NCI-H2081 treated with DMSO at 0.1 percent for 48 hours (cell line): ENCODE measurements at places on chromosomes 16 and 17.
A peak's percentile ranks its signal among the peaks of the same experiment; 100 is the strongest.

DNA sequence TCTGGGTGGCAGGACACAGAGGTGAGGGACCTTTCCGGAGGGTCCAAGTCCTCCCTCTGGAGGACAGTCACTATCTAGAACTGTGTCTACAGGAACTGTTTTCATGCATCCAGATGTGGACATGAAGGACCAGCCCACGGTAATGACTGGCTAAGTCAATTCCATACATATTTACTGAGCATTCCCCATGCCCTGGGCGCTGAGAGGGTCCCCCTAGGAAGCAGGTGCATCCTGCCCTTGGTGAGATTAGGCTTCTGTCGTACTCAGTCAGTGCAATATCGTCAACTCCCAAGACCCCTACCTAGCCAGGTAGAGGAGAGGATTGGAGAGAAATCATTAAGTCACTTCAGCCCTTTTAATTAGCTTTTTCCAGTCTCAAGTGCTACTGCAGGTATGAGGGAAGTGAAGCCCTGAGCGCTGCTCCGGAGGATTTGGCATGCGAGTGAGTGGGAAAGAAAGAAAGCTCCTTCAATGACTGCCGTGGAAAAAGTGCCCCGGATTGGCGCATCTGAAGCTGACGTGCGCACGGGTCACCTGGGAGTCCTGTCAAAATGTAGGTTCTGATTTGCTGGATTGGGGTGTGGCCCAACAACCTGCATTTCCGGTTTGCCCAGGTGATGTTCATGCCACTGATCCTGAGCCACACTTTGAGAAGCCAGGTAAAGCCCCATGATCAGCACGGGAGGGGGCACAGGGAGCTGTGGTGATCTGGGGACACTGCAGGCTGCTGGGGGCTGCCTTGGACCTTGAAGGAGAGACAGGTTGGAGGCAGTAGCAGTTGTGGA is 367.4 kb upstream of the TNRC6C start:
- DNase-seq, result no peak

DNA sequence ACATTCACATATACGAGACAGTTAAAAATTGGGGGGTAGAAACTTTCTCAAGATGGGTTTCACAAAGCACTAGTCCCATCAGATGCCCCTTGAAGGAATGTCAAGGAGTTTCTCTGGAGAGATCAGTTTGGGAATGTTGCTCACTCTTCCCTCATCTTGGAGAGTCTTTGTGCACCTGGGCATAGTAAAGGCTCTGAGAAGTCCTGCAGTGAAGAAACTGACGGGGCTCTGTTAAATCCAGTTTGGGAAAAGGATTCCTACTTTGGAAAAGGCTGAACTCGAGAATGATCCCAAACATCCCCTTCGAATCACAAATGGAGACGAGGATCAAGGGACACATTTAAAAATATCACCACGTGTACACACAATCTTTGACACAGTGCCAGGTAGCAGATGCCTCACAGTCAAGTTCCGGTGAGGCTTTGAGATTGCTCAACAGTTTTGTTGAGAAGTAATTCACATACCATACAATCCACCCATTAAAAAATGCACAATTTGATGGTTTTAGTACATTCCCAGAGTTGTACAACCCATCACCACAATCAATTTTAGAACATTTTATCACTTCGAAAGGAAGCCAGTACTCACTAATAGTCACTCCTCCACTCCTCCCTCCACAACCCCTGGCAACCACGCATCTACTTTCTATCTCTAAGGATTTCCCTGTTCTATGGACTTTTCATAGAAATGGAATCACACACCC is 203.4 kb upstream of the FOXF1 start:
- DNase-seq, result no peak

DNA sequence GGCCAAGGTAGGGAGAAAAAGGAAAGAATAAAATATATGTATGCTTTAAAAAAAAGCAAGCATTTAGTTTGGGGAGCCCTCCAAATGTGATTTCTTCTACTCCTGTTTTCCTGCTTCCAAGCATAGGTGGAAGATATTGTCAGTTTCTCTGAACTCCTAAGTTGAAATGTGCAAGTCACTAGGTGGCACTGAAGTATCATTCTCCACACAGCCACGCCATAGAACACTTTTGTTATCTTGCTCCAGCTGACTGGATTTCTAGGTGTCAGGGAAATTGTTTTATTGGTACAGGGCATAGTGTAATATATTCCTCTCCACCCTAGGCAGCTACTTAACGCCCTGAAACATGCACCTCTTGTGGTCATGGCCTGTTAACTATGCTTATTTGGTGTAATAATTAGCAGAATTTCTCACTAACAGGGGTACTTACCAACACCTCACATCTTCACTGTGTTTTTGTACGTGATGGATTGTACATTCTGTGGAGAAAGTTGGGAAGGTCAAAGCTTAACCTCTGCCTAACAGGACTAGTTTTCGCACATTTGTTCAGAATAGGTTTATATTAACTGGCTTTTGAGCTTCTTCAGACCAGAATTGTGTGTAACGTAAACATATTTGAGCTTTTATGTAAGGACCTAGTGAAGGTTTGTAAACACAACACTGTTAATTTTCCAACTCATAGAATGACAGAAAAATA is 69.3 kb downstream of the FTO start:
- peak; percentile 12 for DNase-seq

DNA sequence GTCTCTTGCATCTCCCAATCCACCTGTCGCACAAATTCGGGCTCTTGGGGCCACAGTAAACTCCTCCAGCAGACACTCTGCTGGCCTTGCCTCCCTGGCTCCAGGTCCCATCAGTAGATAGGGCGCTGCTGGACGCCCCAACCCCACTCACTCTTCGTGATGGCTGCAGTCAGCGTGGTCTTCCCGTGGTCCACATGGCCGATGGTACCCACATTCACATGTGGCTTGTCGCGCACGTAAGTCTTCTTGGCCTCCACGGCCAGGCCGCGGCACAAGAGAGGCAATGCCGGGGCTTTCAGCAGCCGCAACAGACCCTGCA is 428 bp downstream of the TUFM start:
- DNase-seq, result no peak

- DNase-seq, result no peak
Measured at GRCh38 chr16:70440009-70440692, 1.3 kb upstream of the ST3GAL2 start.

DNA sequence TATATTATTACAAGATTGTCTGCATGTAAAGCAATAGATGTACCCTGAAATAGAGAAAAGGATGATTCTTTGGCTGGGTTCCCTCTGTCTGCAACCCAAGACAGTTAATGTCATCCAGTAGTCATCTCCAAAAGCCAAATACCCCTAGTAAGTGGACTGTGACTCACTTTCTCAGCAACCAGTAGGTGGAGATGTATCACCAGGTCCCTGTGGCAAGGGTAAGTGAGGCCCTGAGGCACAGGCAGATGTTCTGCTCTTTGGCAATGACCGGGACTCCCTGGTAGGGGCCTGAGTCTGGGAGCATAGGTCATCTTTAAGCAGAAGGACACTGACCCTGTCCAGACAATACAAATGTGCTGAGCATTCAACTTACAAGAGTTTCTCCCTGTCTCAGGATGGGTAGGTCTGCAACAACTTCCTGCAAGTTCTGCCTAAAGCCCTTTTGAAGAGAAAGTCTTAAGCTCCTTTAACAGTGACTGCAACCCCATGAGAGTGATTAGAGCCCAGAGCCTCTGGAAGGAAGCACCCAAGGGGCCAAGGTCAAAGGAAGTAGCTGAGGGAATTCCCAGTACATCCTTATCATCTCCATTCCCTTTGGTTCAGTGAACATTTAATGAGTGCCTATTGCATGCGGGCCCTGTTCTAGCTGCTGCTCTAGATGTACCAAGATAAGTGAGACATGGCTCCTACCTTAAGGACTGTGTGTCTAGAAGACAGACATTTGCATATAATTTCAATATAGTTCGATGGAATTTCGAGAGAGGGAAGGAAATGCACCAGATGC is 31.9 kb downstream of the PMP22 start:
- no peak for DNase-seq

DNA sequence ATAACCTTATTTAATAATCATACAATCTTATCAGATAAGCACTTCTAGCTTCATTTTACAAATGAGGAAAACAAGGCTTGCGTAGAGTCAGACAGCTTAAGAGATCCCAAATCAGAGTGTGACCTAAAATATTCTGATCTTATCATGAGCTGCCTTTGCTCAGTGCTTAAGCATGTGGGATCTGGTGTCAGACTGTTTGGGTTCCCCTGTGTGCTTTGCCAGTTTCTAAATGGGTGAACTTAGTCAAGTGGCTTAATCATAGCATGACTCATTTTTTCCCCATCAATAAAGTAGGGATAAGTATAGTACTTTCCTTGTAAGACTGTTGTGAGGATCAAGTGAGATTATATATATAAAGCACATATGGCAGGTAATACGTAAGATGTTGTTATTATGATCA is 612.6 kb upstream of the C16orf82 start:
- no peak for DNase-seq

DNA sequence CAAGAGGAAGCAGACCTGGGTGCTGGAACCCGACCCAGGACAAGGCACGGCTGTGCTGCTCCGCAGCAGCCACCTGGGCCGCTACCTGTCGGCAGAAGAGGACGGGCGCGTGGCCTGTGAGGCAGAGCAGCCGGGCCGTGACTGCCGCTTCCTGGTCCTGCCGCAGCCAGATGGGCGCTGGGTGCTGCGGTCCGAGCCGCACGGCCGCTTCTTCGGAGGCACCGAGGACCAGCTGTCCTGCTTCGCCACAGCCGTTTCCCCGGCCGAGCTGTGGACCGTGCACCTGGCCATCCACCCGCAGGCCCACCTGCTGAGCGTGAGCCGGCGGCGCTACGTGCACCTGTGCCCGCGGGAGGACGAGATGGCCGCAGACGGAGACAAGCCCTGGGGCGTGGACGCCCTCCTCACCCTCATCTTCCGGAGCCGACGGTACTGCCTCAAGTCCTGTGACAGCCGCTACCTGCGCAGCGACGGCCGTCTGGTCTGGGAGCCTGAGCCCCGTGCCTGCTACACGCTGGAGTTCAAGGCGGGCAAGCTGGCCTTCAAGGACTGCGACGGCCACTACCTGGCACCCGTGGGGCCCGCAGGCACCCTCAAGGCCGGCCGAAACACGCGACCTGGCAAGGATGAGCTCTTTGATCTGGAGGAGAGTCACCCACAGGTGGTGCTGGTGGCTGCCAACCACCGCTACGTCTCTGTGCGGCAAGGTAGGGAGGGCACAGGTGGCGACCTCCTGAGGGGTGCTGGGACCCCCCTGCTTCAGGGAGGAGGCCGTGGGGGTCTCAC is 667 bp downstream of the FSCN2 start:
- DNase-seq, result no peak

GRCh38 chr17:47945529-47946508 is 4.4 kb downstream of the PNPO start:
- no peak for DNase-seq

DNA sequence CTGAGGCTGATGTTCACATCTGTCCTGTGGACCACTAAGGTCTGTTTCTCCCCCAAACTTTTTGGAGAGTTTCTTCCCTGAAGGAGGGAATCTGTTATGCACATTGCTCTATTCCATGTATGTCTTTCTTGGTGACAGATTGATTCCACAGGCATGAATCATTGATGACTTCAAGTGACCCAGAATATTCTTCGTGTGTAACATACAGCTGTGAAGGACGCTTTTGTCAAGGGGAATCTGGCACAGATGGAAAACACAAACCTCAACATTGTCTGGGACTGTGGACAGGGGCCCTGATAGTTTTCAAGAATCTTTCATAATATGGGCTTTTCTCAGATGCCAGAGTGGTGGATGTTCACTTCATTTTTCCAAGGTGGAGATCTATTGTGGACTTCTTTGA is 223.1 kb upstream of the MAF start:
- no peak for DNase-seq

GRCh38 chr17:30279156-30279555 is 12.6 kb downstream of the BLMH start:
- DNase-seq, result no peak
